Omental fat pad (tissue), 4 donors: ENCODE measurements at places on chromosomes 4 and X. TPM values are rescaled to one million over a fixed set of nuclear protein-coding genes. Genes with fewer than 3 reads are reported as not detected.

SEC24B gene
- 34.8 TPM for total RNA-seq

F8A3 gene
- 13.2 TPM for total RNA-seq

DNA sequence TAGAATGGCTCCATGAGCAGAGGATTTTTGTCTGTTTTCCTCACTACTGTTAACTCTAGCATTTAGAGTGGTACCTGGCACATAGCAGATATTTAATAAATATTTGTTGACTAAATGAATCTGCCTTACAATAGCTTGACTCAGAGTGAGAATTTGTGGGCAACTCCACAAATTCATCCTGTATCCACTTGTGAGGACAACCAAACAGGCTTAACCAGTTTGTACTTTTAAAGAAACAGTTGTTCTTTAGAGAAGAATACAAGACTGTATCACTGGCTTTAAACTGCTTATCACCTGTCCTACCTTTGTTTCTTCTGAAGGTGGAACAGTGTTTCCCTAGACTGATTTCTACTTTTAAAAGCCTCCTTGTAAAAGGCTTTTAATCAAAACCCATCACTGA is 141.3 kb upstream of the SH3RF1 start:
- DNase-seq, result no peak

DNA sequence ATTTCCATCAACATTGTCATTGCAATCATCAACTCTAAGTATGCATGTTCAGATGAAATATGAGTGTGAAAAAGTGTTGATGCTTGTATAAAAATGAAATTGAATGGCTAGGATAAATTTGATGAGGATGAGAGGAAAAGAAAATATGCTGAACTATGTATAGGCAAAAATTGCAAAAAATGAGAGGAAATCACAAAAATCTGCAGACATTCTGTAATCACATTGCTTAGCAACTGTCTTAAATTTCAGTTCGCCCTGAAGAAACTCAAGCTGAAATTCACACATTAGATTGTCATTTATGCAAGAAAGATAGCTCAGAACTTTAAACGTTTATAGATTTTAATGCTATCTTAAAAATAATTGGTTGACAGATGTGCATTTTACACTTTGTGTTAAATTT is 1098.8 kb upstream of the IGFBP7 start:
- DNase-seq, result no peak

DNA sequence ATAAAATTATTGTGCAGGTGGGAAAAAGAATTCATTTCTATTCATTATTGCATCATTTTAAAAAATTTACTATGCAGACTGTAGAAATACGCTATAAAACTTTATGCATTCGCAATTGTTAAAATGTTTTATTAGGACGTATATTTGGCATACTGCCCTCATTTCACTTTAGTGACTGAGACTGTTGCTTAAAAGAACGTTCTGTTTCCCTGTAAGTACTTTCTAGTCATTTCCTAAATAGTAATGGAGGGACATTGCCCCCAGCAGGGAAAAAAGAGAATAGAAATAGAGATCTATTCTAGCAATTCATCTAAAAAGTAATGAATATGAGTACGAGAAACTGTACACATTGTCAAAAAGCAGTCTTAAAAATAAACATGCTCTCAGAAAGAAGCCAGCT is 1295.8 kb upstream of the TENM3 start:
- DNase-seq, result no peak

DNA sequence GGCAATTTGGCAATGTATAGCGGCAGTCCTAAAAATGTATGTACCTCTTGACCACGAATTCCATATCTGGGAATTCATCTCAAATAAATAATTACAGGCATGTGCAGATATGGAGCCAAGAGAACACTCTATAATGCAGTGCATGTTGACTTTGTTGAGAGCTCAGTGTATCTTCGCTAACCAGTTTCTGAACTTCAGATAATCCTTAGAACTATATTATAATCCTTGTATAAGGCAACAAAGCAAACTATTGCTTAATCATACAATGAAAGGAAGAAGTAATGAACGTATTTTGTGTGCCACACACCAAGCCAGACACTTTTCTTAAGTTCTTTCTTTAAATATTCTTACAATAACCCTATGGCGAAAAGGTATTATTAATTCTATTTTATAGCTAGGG is 168.5 kb downstream of the SMIM20 start:
- DNase-seq, result no peak

- no peak for DNase-seq
These were observed 31.3 kb upstream of the GBA3 start for GRCh38 chr4:22661443-22661842.

UBE2D3 gene
- total RNA-seq, result 417 TPM
